ENCODE measurements at places on chromosomes 2 and 18.

- no peak for DNase-seq
Measured at GRCh38 chr2:143514413-143514812, 385.2 kb downstream of the ARHGAP15 start.

- DNase-seq, result no peak
Measured at GRCh38 chr18:55166260-55166598, 207.0 kb upstream of the CCDC68 start.

- no peak for DNase-seq
Measured at GRCh38 chr2:96245609-96246390, 20.0 kb downstream of the TMEM127 start.

- no peak for DNase-seq
Measured at GRCh38 chr2:229344151-229344551, 73.1 kb upstream of the PID1 start.

DNA sequence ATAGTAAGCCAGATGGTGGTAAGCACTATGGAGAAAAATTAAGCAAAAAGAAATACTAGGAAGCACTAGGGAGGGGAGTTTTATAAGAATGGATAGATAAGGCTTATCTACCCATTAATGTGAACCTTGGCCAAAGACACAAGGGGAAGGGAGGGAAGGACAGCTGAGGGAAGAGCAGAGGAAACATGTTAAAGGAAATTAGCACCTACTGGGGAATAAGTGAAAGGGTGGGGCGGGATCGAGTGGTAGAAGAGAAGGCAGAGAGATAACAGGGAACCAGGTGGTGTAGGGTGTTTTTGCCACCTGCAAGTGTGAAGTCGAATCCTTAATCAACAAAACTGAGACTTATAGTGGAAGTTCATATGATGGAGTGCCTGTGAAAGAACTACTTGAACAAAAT lies 1.7 kb downstream of the UNC80 start:
- DNase-seq, result no peak

GRCh38 chr2:131584380-131584779 lies 56.7 kb downstream of the CCDC74A start:
- no peak for DNase-seq

- DNase-seq, result peak; percentile 29
Measured at GRCh38 chr18:75070625-75071483, 138.1 kb downstream of the PTGR3 start.

- no peak for DNase-seq
Measured at GRCh38 chr2:145743011-145743410, 1223.1 kb upstream of the ZEB2 start.

DNA sequence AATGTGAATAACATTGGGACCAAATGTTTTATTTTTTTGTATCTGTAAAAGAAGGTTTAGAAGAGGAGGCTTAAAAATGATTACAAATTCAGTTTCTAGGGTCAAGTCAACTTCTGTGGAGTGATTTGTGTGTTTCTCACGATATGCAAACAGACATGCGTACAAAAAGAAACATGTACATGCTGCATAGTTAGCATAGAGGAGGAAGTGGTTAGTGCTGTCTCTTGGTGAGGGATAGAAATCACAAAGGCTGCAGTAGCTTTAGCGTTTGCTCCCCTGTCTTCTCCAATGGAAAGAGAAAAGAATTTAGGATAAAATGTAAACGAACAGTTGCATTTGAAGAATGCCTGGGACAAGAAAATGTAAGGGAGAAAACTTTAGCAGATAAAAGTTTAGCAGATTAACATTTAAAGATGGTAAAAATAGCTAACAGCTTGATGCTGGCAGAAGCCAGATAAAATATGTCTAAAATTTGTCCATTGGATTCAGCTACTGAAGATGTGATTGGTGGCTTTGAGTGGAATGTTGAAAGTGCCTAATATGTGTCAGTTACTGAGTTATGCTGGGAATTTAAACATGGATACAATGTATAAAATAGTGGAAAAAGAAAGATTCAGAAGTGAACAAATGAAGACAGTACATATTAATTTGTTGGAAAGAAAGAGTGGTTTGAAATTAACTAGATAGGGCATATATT lies 44.9 kb downstream of the MALT1 start:
- DNase-seq, result peak; percentile 7

- no peak for DNase-seq
Measured at GRCh38 chr18:73079920-73080319, 212.1 kb upstream of the NETO1 start.

DNA sequence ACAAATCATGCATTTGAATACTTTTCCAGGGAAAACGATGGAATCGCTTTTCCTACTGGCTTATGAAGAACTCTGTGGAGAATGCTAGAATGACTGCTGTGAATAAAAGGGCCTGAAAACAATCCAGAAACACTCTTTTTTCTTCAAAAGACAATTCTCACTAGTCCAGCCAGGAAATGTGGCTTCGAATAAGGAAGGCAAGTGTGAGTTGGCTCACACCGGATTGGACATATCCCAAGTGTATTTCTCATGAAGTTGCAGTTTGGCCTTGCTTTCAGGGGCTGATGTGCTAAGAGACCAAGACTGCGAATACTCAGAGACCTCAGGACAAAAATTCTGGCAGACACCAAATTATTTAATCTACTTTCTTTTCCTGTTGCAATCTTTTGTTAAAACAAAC lies 54.1 kb downstream of the FIGN start:
- DNase-seq, result no peak

DNA sequence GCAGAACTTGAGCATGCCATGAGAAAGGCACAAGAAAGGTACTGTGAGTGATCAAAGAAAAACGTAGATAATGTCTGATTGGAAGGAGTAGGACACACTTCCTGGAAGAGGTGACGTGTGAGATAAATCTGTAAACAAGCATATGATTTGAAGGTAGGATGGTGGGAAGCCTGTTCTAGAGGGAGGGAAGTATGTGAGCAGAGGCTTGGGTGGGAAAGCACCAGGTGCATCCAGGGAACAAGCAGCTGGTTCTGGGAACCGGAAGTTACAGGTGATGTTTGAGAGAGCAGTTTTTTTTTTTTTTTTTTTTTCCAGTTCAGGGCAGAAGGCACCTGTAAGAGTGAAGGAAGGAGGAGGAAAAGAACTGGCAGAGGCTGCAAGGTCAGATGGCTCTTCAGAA lies 116.6 kb upstream of the EFEMP1 start:
- no peak for DNase-seq

GRCh38 chr2:47897883-47898731 lies 8.2 kb downstream of the FBXO11 start:
- DNase-seq, result no peak

All from activated CD4-positive, alpha-beta T cell treated with anti-CD3 and anti-CD28 coated beads for 24 hours (primary cell).